NCI-H1417 (cell line): ENCODE measurements at places on chromosomes 1 and 21.

- no peak for DNase-seq
Observed at GRCh38 chr1:85295654-85296053, 19.2 kb upstream of the BCL10 start.

DNA sequence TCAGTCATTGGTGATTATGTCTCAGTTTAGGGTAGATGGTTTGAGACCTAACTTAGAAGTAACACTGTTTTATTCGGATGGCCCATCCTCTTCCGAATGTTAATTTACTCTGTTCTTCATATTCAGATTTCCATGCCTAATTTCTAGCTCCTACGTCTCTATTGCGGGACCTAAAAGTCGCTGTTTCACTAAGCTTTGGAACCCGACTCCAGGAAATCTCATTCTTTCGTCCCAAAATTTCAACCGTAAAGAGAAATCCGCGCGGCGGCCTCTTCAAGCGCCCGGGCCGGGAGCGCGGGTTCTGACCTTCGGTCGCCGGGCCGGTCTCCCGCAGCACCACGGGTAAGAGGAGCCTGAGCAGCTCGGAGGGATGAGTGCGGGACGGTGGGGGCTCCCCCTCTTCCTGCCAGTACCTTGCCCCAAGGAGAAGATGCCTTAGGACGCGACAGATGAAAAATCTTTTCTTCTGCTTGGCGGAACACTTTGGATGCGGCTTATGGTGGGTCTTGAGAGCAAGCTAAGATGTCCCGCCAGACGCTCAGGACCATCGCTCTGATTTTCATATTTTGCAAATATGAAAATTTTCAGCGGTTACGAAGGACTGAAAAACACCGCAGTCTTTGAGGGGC, 128.7 kb downstream of the PPIAL4G start:
- DNase-seq: no peak

DNA sequence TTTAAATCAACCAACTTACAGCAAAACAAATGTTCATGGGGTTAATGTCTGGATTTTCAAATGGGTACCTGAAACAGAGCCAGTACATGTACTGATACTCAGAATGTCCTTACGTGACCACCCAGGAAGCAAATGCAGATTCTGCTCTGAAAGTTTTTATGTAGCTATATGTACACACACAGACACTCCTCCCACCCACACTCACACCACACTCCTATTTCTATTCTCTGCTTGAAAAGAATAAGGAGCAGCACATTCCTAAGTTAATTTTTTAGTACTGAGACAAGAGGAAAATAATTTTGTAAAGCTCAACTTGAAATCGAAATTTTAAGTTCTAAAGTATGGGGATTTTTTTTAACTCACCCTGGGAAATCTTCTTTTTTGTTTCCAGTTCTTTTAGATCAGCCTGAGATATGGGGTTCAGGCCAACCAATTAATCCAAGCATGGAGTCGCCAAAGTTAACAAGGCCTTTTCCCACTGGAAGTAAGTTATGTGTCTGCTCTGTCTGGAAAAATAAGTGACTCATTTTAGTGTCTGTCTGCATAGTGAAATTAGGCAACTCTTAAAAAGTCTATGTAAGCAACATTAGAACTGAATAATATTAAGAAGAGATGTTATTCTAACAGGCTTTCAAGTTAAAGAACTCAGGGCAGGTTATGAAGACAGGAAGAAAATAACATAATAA, 75.5 kb upstream of the DYNLT5 start:
- DNase-seq: no peak

DNA sequence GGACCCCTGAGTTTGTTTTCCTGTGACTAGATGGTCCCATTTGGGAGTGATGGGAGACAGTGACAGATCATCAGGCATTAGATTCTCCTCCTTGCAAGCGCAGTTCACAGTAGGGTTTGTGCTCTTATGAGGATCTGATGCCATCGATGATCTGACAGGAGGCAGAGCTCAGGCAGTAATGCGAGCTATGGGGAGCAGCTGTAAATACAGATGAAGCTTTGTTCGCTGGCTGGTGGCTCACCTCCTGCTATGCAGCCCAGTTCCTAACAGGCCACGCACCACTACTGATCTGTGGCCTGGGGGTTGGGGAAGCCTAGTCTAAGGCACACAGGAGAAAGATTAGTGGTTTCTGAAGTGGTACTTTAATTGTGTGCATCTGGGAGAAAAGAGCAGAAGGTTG, 7.1 kb upstream of the PLPP3 start:
- peak; percentile 4 for DNase-seq

DNA sequence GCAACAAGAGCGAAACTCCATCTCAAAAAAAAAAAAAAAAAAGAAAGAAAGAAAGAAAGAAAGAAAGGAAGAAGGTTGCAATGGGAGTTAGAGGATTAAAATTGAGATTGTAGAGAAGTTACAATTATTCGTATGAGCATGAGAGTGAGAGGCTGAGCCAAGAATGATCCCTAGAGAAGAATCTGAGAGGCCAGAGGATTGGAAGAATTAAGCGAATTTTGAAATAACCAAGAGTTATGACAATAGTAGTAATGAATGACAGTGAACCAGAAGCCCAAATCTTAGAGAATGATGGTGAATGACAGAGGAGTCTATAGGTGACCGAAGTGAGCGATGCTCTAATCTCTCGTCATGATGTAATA, 369 bp upstream of the ZYG11B start:
- DNase-seq: no peak

DNA sequence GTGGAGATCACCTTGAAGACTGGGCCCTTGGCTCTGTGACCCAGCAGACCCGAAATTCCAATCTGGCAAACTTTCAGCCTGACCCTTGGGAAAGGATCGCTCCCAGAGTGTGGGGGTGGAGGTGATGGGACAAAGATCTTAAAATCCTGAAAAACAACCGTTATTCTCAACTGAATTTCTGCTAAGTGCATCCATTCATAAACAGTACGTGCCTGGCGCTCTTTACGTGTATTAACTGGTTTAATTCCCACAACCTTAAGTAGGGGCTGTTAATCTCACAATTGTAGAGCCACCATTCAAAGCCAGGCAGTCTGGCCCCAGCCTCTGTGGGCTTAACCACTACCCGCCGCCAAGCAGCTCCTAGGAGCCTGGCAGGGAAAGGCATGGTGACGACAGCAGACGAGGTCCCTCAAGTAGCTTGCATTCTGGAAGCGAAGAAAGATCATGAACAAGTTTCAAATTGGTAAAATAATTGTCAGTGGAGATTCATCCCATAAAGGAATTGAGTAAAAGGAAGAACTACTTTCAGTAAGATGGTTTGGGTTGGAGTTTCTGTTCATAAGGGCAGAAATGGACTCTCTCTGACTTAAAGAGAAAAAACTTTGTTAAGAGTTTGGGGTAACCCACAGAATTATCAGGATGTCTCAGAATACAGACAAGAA, 11.4 kb upstream of the RGS16 start:
- DNase-seq: peak; percentile 89

DNA sequence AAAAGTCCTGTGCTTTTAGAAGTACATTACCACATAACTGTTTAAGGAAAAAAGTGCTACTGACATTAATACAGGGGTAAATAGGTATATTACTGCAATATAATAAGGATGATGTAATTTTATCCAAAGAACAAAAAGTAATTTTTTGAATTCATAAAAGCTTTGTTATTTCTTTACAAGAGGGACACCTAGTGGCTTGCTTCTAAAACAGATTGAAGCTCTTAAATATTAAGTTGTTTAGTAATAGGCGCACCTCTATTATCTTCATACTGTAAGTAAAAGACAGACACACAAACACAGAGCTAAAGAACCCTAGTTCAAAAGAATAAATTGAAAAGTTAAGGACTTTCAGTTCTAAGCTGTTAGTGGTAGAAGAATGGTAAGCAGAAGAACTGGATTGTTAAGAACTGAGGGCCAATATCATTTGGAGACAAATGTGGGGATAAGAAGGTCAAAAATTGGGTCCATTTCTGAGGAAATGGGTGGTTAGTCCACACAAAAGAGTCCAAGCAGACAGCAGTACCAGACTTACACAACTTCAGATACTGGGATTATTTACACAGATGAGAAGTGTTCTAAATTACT, 15.4 kb downstream of the ZNHIT6 start:
- DNase-seq: no peak

DNA sequence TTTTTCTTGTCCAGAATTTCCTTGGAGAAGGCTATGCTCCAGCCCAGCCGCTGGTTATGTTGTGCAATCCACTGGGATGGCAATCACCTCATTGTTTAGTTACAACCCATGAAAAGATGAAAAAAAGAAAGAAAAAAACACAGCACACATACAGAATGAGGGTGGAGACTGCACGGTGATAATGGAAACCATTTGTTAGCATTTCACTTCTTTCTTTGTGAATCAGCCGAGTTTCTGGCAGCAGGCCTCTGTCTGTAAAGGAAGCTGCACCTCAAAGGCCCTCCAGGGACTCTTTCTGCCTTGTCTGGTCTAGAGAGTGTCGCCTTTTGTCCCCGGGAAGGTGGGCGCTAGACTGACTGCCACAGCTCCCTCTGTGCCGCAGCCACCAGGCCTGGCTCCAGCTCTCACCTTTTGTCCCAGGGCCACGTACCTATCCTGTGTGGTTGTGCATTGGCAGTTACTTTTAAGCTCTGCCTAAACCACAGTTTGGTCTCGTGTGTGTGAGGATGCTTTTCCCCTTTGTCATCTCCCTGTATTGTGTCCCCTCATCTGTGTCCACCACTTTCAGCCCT, 35.6 kb downstream of the NGF start:
- DNase-seq: no peak

GRCh38 chr1:239815074-239815473, 276.6 kb upstream of the FMN2 start:
- no peak for DNase-seq

- DNase-seq: no peak
Observed at GRCh38 chr21:21232320-21232719, 234.1 kb downstream of the NCAM2 start.

GRCh38 chr1:167935216-167936067, 1.0 kb upstream of the DCAF6 start:
- DNase-seq: peak; percentile 90

GRCh38 chr1:18140411-18140810, 32.8 kb downstream of the IGSF21 start:
- DNase-seq: no peak

- peak; percentile 88 for DNase-seq
Observed at GRCh38 chr1:48627486-48627885, 149.2 kb downstream of the BEND5 start.

DNA sequence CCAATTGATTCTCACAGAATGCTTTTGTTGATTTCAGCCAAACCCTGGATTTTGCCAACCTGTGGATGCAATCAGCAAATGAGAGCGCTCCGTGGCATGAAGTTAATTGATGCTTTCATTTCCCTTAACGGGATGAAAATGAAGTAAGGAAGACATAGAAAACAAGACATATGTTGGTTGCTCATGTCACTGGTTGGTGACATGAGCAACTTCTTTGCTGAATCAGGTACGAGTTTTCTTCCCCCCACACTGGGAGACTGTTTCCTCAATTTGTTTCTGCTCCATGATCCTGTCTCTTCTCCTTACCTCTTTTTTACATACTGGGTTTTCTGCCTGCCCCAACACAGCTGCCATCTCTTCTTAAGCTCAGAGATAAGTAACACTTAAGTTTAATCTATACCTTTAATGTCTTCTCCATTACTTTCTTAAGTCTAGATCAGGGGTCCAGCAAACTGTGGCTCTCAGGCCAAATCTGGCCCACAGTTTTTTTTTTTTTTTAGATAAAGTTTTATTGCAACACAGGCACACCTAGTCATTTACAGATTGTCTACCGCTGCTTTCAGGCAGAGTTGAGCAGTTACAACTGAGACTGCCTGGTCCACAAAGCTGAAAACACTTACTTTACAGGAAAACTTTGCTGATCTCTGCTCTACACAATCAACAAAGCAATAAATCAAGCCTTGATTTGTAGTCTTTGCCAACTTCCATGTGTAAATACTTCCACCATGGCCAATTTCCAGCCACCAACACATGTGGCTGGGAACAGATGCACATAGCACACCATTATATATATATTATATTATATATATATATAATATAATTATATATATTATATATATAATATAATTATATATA, 13.3 kb downstream of the GPR157 start:
- peak; percentile 35 for DNase-seq

DNA sequence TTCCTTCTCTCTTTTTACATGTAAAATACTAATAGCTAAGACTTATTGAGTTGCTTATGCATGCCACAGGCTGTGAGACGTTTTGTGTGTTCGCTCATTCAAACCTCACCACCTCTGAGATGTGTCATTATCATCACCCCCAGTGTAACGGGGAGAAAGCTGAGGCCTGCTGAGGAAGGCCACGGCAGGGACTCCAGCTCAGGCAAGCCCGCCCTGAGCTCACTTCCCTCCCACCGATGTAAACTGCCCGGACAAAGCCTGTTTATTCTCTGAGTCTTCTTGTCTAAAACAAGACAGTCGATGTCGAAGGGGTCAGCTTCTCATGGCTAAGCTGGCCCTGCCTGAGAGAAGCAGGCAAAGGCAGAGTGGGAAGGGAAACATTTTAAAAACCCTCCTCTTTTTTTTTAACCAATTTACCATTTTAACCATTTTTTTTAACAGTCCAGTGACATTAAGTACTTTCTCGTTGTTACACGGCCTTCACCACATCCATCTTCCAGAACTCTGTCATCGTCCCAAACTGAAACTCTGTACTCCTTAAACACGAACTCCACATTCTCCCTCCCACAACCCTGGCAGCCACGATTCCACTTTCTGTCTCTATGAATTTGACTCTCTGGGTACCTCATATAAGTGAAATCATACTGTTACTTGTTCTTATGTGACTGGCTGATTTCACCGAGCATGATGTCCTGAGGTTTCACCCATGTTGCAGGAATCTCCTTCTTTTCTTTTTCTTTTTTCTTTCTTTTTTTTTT, 204.8 kb upstream of the GALNT2 start:
- DNase-seq: no peak

- DNase-seq: no peak
Observed at GRCh38 chr1:192303029-192303428, 13.8 kb upstream of the RGS21 start.

DNA sequence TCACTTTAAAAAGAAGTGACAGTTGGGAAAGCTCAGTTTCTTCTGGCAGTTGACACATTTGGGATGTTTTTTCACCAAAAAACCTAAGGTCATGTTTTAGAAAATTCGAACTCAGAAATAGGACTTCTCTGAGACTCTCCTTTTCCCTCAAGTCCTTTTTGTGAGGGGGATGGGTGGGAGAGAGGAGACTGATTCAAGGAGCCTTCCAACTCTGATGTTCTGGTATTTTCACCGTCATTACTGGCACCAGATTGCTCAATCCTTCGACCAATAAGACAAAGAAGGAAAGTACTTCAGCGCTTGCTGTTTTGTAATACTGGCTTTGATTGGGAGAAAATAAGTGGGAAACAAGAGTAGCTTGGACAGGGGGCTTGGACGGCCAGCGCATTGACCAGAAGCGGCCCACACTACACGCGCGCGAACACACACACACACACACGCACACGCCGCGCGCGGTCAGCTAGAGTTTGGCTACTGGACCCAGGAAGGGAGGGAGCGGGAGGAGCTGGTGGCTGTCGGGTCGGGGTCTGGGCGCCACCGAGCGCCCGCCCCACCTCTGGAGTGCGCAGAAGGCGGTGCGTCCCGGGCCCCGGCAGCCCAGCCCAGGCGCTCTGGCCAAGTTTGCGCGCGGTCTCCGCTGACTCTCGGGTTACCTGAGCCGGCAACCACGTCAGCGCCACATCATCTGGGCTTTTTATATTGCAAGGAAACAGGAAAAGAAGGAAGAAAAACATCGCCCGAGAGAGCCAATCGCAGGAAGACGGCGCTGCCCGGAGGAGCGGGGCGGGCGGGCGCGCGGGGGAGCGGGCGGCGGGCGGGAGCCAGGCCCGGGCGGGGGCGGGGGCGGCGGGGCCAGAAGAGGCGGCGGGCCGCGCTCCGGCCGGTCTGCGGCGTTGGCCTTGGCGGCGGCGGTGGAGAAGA, at the start of gene KCNK1:
Gene KCNK1, plus strand, starts transcription at position 855 of the 921 bp plus-strand sequence. Its CDS starts 66 bp downstream, at position 921.
- no peak for DNase-seq
